ENCODE measurements at places on chromosomes 1 and 21.

GRCh38 chr21:25170681-25171080, 436.6 kb downstream of the MRPL39 start:
- no peak for DNase-seq

DNA sequence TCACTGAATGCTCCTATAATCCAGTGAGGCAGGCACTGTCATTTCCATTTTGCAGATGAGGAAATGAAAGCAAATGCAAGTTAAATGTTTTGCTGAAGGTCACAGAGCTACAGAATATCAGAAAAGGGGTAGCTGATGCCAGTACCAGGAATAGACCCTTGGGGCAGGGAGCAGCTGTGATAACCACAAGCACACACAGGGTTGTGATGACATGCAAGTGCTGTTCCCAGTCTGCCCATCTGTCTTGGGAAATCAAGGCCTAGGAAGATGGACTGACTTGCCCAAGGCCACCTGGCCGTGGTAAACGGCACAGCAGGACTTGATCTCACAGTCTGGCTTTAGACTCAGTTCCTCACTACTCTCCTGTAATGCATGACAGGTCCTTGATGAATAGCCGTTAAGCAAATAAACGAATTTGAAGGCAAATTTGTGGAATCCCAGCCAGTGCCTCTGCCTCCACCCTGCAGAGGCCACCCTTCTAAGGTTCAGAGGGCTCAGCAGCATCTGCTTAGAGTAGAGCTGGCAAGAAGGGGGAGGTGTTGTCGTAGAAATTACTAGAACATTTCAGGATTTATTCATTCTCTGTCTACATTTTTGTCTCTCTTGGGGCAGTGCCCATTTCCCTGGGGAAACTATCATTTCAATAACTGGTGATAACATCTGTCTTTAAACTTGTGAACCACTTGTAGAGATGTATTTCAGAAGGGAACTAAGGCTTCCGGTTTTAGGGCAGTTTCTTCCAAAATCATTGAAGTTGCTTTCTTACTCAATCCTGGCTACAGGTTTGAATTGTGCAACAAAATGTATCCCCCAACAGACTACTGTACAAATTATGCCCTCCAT, 53.2 kb upstream of the MRPS6 start:
- no peak for DNase-seq

- DNase-seq = no peak
Measured at GRCh38 chr1:118272884-118273283, 87.9 kb upstream of the SPAG17 start.

DNA sequence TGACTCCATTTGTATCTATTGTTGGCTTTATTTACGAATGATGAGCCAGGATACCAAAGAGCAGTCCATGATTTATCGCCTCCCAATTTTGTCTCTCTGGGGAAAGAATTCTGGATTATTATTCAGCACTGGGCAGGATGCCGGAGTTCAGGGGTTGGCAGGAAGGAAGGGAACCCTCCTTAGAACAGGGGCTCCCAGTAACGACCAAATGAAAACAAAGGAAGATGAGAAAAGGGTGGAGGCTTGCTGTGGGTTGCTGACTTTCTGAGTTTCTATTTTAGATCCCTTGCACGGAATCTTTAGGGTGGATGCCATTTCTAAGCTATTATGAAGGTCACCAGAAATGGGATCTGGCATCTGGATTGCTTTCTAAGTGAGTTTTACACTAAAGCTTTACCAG, 231.2 kb upstream of the LYPLAL1 start:
- no peak for DNase-seq

GRCh38 chr1:9027307-9027706, 1.1 kb upstream of the SLC2A7 start:
- DNase-seq = no peak

GRCh38 chr1:40948741-40949443, 30.6 kb upstream of the CTPS1 start:
- peak; percentile 82 for DNase-seq

GRCh38 chr21:33514229-33514628, 22.7 kb upstream of the DNAJC28 start:
- DNase-seq = no peak

DNA sequence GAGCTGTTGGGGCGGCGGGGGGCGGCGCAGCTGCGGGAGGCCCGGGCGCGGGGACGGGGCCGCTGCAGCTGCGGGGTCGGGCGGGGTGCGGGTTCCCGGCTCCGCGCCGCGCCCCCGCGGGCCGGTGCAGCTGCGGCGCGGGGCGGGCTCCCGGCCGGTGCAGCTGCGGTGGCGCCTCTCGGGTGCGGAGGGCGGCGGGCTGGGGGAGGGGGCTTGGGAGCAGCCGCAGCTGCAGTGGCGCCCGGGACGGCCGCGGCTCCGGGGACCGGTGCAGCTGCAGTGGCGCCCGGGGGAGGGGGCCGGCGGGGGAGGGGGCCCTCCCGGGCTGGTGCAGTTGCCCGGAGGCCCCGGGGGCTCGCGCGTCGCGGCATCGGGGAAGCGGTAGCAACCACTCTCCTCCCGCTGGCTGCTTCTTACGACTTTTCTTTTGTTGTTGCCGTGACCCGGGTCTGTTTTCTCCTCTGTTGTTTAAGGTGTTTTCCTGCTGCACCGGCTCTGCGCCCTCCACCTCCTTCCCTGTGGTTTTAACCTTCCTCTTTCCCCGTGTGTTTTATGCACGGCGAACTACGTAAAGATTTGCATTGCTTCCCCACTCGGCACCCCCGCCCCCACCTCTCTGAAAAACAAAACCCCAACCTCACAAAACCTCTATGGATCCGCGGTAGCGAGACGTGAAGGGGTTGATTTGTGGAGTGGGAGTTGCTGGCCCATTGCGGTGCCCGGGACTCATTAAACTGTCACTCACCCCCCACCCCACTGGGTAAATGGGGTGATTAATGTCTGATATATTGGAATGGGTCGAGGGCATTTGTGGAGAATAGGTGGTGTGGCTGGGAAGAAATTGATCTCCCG, 1.7 kb upstream of the ZBTB18 start:
- peak; percentile 84 for DNase-seq

DNA sequence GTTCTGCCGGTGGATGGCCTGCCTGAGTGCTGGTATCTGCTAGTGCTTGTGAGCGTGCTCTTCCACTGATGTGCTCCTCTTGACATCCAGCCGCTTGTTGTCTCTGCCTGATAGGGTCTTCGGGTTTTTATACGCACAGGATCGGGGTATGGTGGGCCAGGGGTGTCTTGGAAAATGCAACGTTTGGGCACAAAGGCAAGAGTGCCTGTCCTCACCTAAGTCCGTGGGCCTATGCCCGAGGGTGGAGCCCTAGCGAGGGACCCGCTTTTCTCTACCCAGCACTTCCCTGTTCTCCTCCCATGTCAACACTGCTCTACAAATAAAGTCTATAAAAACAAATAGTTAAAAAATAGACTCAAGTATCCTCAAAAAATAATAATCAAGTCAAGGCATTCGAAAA, 1007.8 kb downstream of the PLA2G4A start:
- DNase-seq = no peak

GRCh38 chr1:220616836-220617235, 73.3 kb upstream of the C1orf115 start:
- DNase-seq = no peak

GRCh38 chr1:8815582-8816151, 1.8 kb downstream of the RERE start:
- DNase-seq = no peak

DNA sequence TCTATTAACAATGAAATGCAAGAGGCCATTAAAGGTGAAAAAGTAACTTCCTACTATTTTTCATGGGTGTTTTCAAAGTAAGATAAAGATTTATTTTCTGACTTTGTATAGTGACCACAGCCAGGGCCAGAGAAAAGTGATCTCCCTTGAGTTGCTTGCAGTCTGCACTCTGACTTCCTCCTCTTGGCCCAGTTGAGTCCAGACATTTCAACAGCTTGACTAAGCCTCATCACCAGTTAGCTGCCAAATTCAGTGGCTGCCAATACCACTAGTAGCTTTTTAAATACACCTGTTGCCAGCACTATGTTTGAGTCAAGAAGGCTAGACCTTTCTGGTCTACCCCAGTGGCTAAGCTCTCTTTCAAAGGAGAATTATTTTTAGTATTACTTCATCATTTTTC, 3.7 kb upstream of the NEK7 start:
- DNase-seq = no peak

DNA sequence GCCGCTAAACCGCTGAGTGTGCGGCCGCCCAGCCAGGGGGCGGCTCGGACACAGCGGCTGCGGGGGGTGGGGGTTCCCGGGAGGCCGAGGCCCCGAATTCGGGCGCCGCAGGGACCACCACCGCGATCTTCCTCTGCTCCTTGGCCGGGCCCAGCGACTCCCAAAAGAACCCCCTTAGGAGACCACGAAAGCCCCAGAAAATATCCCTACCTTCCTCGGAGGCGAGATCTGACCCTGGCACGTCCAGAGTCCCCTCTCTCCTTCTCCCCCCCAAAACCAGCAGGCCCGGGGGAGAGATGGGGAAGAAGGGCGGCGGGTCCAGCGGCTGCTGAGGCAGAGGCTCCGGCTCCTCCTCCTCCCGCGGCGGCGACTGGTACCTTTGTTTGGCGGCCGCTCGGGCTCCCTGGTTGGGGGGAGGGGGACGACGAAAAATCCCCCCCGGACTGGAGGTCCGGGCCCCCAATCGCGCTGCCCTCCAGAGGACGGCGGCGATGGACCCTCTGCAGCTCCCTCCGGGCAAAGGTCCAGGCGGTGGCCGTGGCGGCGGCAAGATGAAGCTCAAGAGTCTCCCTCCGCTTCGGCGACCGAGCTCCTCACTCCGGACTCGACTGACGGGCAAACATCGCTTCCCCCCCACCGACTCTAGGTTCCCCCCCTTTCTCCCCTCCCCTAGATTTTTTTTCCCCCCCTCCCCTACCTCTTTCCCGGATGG, at the start of gene ARID4B:
ARID4B (minus strand) TSS at position 621 of the 712 bp plus-strand sequence. CDS start 1,260 bp downstream, outside the sequence.
- DNase-seq = no peak

DNA sequence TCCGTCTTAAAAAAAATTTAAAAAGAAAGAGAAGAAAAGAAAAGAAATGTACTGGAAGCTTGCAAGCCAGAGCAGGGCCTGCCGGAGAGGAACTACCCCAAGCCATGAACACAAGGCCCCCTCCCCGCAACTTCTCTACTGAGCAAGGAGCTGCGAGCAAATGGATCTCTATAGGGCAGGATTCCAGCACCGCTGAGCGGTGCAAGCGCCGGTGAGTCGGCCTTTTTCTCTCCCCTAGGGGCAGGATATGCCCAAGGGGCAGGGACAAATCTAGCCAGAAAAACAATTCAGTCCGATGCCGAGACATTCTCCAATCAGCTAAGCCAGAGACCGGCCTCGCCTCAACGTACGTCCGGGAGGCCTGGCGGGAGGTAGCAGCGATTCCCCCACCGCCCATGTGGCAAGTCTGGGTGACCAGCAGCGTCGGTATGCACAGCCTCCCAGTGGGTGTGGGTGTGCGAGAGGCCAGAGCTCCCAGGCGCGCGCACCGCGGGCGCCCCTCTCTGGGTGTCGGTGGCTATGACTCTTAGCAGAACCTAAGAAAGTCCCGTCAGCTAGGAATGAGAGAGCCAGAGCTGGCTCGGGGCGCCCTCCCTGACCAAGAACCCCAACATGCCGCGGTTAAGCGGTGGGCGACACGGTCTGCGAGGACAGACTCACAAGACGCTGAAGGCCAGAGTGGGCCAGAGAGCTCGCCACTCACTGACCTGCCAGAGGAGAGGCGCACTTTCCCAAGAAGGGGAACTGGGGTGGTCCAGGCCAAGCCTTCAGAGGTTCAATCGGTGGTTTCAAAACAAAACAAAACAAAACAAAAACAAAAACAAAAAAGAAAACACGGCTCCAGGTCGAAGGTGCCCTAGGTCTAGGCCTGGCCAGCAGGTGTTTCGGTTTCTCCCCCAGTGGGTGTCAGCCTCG, 1.9 kb downstream of the CSMD2 start:
- DNase-seq = peak; percentile 75

- no peak for DNase-seq
Measured at GRCh38 chr1:217553949-217554509, 76.9 kb downstream of the GPATCH2 start.

DNA sequence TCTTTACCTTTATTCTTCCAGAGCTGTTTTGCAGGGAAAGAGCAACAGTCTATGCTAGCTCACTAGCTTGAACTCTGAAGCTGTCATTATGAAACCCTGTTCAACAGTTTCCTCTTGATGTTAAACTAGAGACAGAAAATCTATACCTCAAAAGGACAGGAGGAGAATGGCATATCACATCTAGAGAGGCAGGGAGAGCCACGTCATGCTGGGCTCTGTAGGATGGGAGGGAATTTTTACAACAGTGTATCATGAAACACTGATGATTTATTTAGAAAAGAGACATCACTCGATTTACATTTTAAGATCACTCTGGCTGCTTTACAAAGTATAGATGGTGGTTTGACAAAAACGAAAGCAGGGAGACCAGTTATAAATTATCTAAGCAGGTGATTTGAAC, 224.9 kb upstream of the COA6 start:
- no peak for DNase-seq

DNA sequence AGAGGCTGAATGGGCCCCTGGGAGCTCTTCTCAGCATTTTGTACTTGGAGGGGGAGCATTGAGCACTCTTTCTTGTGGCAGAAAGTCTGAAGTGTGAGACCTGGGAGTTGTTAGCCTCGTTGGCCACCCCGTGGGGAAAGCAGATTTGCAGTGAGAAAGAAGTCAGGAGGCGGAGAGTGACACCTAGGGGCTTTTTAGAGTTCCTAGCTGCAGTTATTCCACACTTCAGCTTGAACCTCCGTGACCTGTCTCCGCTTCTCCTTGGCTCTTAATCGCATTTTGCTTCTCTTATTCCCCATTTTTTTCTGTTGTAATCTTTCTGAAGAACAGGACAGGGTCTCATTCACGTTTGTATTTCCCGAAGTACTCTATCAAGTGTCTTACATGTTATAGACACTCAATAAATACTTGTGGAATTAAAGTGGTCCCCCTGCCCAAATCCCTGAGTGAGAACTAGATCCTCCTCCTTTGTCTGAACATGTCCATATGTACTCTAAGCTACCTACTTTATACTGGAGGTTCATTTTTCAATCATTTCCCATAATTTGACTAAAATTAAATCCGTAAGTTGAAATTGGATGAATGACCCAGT, 14.5 kb upstream of the C1orf141 start:
- DNase-seq = peak; percentile 91

DNA sequence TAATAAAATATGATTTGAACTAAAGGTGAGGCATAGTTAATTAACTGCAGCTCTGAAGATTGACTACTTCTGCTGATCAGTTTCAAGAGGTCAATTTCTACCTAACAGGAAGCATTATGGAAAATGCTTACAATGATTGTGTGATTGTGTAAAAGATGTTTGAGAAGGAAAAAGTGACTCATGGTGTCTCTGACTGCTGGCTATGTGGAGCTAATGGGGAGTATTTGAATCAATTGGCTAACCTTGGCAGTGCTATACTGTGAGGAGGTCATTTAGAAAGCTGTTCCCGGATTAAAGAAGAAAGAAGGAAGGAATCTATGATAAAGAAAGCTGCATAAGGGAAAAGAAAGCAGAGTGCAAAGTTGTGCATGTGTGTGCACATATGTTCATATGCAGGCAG, 376.5 kb downstream of the ADGRL2 start:
- no peak for DNase-seq
